ENCODE measurements at places on chromosomes 5 and 9. TPM values are rescaled to one million over a fixed set of nuclear protein-coding genes. Genes with fewer than 3 reads are reported as not detected.

OCLN gene
- total RNA-seq: 4.0 TPM

SYNPO gene
- 5.3 TPM for total RNA-seq

EGR1 gene
- total RNA-seq: 0.64 TPM

SLCO4C1 gene
- total RNA-seq: 0.02 TPM

WHRN gene
- 2.0 TPM for total RNA-seq

DBH gene
- not detected for total RNA-seq

ANKRD31 gene
- 0.13 TPM for total RNA-seq

NRG2 gene
- 10.4 TPM for total RNA-seq

ANKRD34B gene
- not detected for total RNA-seq

ARHGEF39 gene
- total RNA-seq: 8.9 TPM

YTHDC2 gene
- total RNA-seq: 12.2 TPM
